Astrocyte of the spinal cord (primary cell): ENCODE measurements at places on chromosomes 5 and 9.

- DNase-seq: no peak
These were observed 147.6 kb downstream of the KIAA0825 start for GRCh38 chr5:94470802-94471201.

GRCh38 chr5:1366514-1366913 lies 21.6 kb upstream of the CLPTM1L start:
- no peak for DNase-seq

DNA sequence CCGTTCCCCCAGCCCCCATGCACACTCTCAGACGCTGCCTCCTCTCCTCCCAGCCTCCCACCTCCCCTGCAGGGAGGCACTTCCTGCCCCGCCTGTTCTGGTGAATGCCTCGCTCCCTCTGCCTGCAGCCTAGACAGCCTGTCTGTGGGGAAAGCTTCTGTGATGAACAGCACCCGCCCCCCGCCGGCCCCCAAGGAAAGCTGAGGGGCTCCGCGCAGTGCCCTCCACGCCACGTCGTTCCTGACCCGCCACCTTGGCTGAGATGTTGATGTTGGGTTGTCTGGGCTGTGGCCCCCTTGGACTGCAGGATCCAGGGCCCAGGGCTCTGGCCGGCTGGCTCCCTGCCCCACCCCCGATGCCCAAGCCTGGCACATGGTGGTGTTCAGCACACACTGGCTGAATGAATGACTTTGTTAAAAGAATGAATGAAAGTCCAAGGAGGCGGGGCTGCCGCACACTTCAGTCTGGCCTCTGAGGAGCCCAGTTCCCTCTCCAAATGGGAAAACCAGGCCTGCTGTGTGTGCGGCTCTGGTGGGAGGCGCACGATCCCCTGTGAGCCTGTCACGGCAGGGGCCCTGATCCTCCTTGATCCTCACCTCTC lies 2.1 kb upstream of the MYMK start:
- DNase-seq: no peak

- no peak for DNase-seq
These were observed 173.5 kb downstream of the ZNF608 start for GRCh38 chr5:124572971-124573370.

GRCh38 chr9:109290385-109290784 lies 30.5 kb downstream of the EPB41L4B start:
- no peak for DNase-seq

DNA sequence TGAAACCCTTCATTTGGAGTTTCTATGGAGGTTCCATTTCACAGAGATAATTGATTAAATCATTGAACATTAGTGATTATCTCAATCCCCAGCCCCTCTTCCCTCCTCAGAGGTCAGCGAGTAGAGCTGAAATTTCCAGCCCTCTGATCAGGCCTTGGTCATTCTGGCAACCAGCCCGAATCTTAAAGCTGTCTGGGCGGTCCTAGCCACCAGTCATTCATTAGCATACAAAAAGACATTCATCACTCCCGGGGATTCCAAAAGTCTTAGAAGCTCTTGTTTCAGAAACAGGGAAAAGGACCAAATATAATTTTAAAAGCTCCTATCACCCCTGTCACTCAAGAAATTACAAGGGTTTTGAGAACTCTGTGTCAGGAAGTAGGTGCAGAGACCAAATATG lies 41.3 kb downstream of the ZNF474 start:
- DNase-seq: peak; percentile 44

GRCh38 chr5:83512061-83512745 lies 40.7 kb downstream of the VCAN start:
- peak; percentile 19 for DNase-seq

DNA sequence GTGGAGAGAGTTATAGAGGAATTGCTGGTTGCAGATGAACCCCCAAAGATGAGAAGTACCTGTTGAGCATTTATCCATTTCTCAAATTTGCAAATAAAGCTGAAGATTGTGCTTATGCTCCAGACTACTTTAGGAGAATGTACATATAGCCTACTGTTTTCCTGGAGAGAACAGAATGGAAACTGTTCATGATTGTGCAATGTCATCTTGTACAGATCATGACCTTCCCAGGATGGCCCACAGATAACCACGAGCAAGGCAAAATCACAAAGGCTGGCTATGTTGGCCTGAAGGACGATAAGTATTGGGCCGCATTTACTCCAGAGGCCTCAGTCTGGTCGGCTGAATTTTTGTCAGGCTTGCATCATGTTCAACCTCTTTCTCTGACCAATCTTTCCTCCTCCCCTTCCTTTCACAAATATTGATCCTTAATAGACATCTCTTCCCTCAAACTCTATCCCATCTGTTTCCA lies 28.5 kb upstream of the RICTOR start:
- DNase-seq: no peak

DNA sequence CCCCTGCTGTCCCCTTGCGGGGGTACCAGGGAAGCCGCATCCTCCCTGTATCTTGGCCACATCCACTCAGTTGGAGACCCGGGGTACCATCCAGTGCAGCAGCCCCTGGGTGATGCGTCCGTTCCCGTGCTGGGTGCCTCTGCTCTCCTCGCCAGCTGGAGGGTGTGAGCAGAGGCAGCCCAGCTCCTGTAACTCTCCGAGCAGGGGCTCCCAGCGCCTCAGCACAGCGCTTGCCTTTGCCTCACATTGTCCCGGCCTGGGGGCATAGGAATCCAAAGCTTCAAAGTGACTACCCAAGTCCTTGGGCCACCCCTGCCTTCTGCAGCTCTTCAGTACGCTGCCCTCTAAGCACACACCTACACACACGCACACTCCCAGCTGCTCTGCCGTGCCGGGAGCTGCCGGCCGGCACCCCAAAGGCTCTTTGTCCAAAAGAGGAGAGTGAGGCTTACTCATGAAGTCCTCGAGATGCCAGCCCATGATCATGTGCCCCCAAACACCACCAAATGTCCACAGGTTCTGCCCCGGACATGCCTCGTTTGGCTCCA lies 733 bp downstream of the ANGPTL2 start:
- peak; percentile 17 for DNase-seq

- peak; percentile 73 for DNase-seq
These were observed 1728.3 kb upstream of the CDH9 start for GRCh38 chr5:28766565-28767158.

GRCh38 chr9:129458663-129459546 lies 162.0 kb downstream of the C9orf50 start:
- DNase-seq: no peak

GRCh38 chr9:72203205-72203803 lies 54.1 kb downstream of the GDA start:
- peak; percentile 10 for DNase-seq

DNA sequence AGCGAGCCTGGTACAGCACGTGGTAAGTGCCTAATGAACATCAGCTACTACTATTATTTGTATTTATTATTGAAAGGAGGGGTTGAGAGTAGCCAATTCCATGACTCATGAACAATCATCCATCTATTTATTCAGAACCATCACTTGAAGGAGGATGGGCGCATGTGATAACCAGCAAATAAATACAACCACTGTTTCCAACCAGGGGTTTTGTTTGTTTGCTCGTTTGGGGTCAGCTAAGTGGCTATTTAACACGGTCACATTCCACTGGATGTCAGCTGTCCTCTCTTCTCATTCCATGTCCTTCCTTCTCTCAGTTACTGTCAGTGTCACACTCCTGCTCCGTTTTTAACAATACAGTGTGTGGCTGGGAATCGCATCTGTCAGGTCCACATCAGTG lies 8.6 kb downstream of the RAPGEF1 start:
- DNase-seq: no peak

- DNase-seq: no peak
These were observed 154.4 kb upstream of the COX7C start for GRCh38 chr5:86463339-86463738.

GRCh38 chr9:6869081-6869948 lies 111.5 kb downstream of the KDM4C start:
- DNase-seq: peak; percentile 50

- DNase-seq: peak; percentile 67
These were observed 97.6 kb downstream of the GALNT10 start for GRCh38 chr5:154288145-154288544.

DNA sequence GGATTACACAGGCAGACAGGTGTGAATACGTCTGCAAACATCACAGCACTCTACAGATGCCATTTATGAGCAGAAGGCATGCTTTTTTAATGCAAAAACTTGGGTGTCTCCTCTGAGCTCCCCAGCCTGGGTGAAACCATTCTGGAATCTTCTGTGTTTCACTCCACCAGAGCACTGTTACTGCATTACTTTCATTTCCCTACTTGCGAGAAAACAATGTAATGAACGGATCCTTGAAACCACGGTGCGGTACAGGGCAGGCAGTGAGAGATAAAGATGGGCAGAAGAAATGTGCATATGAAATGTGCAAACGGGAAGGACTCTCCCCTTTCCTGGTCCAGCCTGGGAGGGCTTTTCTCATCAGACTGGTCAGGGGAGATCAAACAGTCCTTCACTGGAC lies 584.3 kb upstream of the KLF4 start:
- DNase-seq: no peak

GRCh38 chr5:72057816-72058215 lies 49.5 kb upstream of the MAP1B start:
- DNase-seq: no peak

- DNase-seq: peak; percentile 21
These were observed 11.9 kb downstream of the OTULINL start for GRCh38 chr5:14593326-14594021.

GRCh38 chr9:108654566-108654965 lies 201.2 kb downstream of the ACTL7B start:
- DNase-seq: no peak

GRCh38 chr9:15635752-15636151 lies 82.9 kb downstream of the CCDC171 start:
- no peak for DNase-seq

DNA sequence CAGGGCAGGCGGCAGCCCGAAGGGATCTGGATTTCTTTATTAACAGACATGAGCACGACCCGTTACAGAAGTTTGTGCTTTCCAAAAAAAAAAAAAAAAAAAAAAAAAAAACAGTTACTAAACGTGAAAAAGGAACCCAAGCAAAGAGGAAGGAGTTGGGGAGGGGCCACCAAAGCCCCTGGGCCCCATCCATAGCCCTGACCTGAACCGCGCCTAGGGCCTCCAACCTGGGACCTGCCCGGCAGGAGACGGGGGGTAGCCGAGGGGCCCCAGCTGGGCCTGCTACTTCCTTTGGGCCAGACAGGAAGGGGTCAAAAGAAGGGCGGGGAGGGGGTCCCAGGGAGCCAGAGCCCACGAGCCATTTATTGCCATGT lies 10.0 kb downstream of the PRR7 start:
- no peak for DNase-seq
